ENCODE measurements at places on chromosomes 6 and 20.
A peak's percentile ranks its signal among the peaks of the same experiment; 100 is the strongest.

DNA sequence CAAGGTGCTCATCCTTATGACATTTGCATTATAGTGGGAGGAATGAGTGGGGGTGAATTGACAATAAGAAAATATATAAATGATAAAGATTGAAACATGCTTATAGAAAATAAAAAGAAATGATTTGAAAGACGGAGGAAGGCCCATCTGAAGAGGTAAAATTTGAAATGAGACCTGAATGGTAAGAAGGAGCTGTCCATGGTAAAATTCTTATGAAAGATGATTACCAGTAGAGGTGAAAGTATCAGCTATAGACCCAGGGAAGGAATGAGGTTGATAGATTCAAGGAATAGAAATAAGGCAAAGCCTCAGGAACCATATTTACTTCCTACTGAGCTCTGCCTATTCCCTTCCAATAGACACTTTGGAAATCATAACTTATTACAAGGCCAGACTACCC lies 149.7 kb downstream of the HTR1B start:
- H3K4me1 ChIP-seq, result peaks cover 2% of the 10 kb centered on the region
- H3K4me3 ChIP-seq, result no peak overlapping the region
- H3K27ac ChIP-seq, result no peak overlapping the region
- DNase-seq, result no peak
- H3K27me3 ChIP-seq, result no peaks in the 10 kb centered on the region
- no peaks in the 10 kb centered on the region for H3K36me3 ChIP-seq

- H3K27me3 ChIP-seq, result no peaks in the 10 kb centered on the region
- H3K4me1 ChIP-seq, result no peaks in the 10 kb centered on the region
- no peaks in the 10 kb centered on the region for H3K36me3 ChIP-seq
- no peak for DNase-seq
Measured at GRCh38 chr6:100269189-100269588, 195.5 kb downstream of the SIM1 start.

GRCh38 chr6:107319906-107320530 lies 139.3 kb downstream of the PDSS2 start:
- no peak overlapping the region for H3K4me3 ChIP-seq
- H3K27ac ChIP-seq, result no peak overlapping the region
- H3K4me1 ChIP-seq, result peaks cover 11% of the 10 kb centered on the region
- no peak for DNase-seq
- no peaks in the 10 kb centered on the region for H3K27me3 ChIP-seq
- no peaks in the 10 kb centered on the region for H3K36me3 ChIP-seq

DNA sequence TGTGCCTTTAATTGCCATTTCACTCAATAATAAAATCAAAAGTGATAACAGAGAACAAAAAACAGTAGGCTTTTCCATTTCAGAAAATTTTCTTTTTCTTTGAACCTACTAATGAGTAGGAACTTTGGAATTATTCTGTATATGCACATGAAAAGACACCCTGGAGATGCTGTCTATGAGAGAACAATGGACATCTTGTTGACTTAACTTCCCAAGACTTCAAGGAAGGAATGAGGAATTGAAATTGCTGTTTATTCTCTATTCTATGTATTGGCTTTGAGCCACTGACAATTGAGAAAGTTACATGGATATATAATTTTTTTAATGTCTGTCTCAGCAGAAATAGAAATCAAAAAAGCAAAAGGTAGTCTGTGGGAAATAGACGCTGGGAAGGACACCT lies 98.6 kb upstream of the PCSK2 start:
- no peak for DNase-seq
- H3K27ac ChIP-seq, result no peak overlapping the region
- no peaks in the 10 kb centered on the region for H3K4me1 ChIP-seq
- no peaks in the 10 kb centered on the region for H3K36me3 ChIP-seq
- no peak overlapping the region for H3K4me3 ChIP-seq
- H3K27me3 ChIP-seq, result peaks cover 5% of the 10 kb centered on the region

DNA sequence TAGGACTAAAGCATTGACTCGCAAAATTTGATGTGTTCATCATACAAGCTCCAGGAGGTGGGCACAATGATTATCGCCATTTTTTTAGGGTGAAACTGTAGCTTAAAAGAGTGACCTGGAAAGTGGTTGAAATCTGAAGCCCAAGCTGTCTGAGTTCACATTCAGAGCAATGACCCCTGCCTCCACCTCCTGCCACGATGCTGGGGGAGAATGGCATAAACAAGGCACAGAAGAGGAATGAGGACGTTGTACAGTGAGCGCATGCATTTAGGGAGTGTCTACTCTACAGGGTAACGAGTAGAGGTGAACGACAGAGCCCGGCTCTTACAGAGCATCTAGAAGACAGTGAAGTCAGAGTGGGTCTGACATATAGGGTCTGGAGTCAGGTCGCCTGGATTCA lies 37.2 kb downstream of the CNKSR3 start:
- H3K27me3 ChIP-seq, result no peaks in the 10 kb centered on the region
- H3K4me3 ChIP-seq, result no peak overlapping the region
- no peak for DNase-seq
- H3K27ac ChIP-seq, result peak overlapping the region; percentile 2
- H3K36me3 ChIP-seq, result peaks cover 14% of the 10 kb centered on the region
- H3K4me1 ChIP-seq, result peaks cover 9% of the 10 kb centered on the region

- H3K27ac ChIP-seq, result no peak overlapping the region
- no peak for DNase-seq
- no peak overlapping the region for H3K4me3 ChIP-seq
- H3K27me3 ChIP-seq, result no peaks in the 10 kb centered on the region
- H3K4me1 ChIP-seq, result no peaks in the 10 kb centered on the region
- H3K36me3 ChIP-seq, result peaks cover 17% of the 10 kb centered on the region
Measured at GRCh38 chr20:63939061-63939935, 16.9 kb downstream of the UCKL1 start.

GRCh38 chr6:104462811-104463599 lies 396.7 kb downstream of the HACE1 start:
- H3K4me3 ChIP-seq, result no peak overlapping the region
- no peak overlapping the region for H3K27ac ChIP-seq
- DNase-seq, result no peak

GRCh38 chr20:19990850-19991249 lies 26.3 kb upstream of the NAA20 start:
- peaks cover 11% of the 10 kb centered on the region for H3K4me1 ChIP-seq
- H3K36me3 ChIP-seq, result peaks cover 3% of the 10 kb centered on the region
- DNase-seq, result no peak
- no peak overlapping the region for H3K27ac ChIP-seq
- no peaks in the 10 kb centered on the region for H3K27me3 ChIP-seq
- H3K4me3 ChIP-seq, result no peak overlapping the region

- H3K4me3 ChIP-seq, result no peak overlapping the region
- no peaks in the 10 kb centered on the region for H3K27me3 ChIP-seq
- no peaks in the 10 kb centered on the region for H3K36me3 ChIP-seq
- DNase-seq, result no peak
Measured at GRCh38 chr6:24858177-24858653, 59.5 kb upstream of the ARMH2 start.

GRCh38 chr6:5078121-5078669 lies 6.9 kb upstream of the PPP1R3G start:
- no peaks in the 10 kb centered on the region for H3K36me3 ChIP-seq
- H3K4me3 ChIP-seq, result no peak overlapping the region
- no peak overlapping the region for H3K27ac ChIP-seq
- H3K4me1 ChIP-seq, result no peaks in the 10 kb centered on the region

GRCh38 chr20:17648791-17649730 lies 33.0 kb downstream of the RRBP1 start:
- H3K36me3 ChIP-seq, result peaks cover 5% of the 10 kb centered on the region
- DNase-seq, result no peak
- no peaks in the 10 kb centered on the region for H3K27me3 ChIP-seq
- H3K4me1 ChIP-seq, result peaks cover 19% of the 10 kb centered on the region
- H3K4me3 ChIP-seq, result no peak overlapping the region

DNA sequence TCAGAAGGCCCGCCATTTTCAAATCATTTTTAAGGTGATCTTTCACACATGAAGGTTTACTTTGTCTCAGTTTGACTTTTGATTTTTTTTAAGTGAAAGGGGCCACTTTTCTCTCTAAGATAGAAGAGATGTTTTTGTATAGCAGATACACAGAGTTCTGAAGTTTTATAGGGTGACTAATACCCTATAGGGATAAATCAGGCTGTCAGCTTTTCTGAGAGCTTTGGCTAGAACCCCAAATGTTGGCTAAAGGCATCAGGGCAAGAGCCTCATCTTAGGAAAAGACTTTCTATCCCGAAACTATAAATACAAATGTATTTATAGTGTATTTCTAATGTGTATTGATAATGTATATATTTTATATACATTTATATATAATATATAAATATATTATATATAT lies 181.4 kb downstream of the TBX18 start:
- H3K27me3 ChIP-seq, result no peaks in the 10 kb centered on the region
- DNase-seq, result no peak
- H3K27ac ChIP-seq, result no peak overlapping the region
- no peak overlapping the region for H3K4me3 ChIP-seq
- peaks cover 6% of the 10 kb centered on the region for H3K4me1 ChIP-seq

GRCh38 chr20:42340368-42340767 lies 722.2 kb upstream of the CHD6 start:
- H3K27me3 ChIP-seq, result no peaks in the 10 kb centered on the region
- H3K4me3 ChIP-seq, result no peak overlapping the region
- H3K36me3 ChIP-seq, result peaks cover 3% of the 10 kb centered on the region
- DNase-seq, result no peak
- H3K27ac ChIP-seq, result no peak overlapping the region
- H3K4me1 ChIP-seq, result no peaks in the 10 kb centered on the region

- H3K27me3 ChIP-seq, result peaks cover 22% of the 10 kb centered on the region
- no peaks in the 10 kb centered on the region for H3K4me1 ChIP-seq
- DNase-seq, result no peak
- no peaks in the 10 kb centered on the region for H3K36me3 ChIP-seq
- no peak overlapping the region for H3K4me3 ChIP-seq
Measured at GRCh38 chr20:33325350-33325749, 42.3 kb downstream of the BPIFB1 start.

GRCh38 chr6:113147544-113147943 lies 709.6 kb upstream of the MARCKS start:
- no peak overlapping the region for H3K4me3 ChIP-seq
- no peaks in the 10 kb centered on the region for H3K27me3 ChIP-seq
- no peak for DNase-seq
- H3K4me1 ChIP-seq, result peaks cover 1% of the 10 kb centered on the region
- no peak overlapping the region for H3K27ac ChIP-seq

- no peaks in the 10 kb centered on the region for H3K27me3 ChIP-seq
- H3K4me1 ChIP-seq, result peaks cover 17% of the 10 kb centered on the region
- H3K36me3 ChIP-seq, result no peaks in the 10 kb centered on the region
- no peak for DNase-seq
Measured at GRCh38 chr6:89542081-89542857, 96.3 kb downstream of the LYRM2 start.

- H3K27ac ChIP-seq, result no peak overlapping the region
- H3K36me3 ChIP-seq, result peaks cover 3% of the 10 kb centered on the region
- DNase-seq, result no peak
Measured at GRCh38 chr6:135306166-135306565, 125.1 kb downstream of the MYB start.

- H3K4me3 ChIP-seq, result peak overlapping the region; percentile 23
- no peak for DNase-seq
- H3K4me1 ChIP-seq, result peaks cover 3% of the 10 kb centered on the region
Measured at GRCh38 chr6:108850669-108851465, 2.6 kb downstream of the ARMC2 start.

- H3K4me1 ChIP-seq, result peaks cover 1% of the 10 kb centered on the region
- peaks cover 2% of the 10 kb centered on the region for H3K36me3 ChIP-seq
- no peaks in the 10 kb centered on the region for H3K27me3 ChIP-seq
Measured at GRCh38 chr6:7316658-7317533, 3.9 kb upstream of the SSR1 start.

DNA sequence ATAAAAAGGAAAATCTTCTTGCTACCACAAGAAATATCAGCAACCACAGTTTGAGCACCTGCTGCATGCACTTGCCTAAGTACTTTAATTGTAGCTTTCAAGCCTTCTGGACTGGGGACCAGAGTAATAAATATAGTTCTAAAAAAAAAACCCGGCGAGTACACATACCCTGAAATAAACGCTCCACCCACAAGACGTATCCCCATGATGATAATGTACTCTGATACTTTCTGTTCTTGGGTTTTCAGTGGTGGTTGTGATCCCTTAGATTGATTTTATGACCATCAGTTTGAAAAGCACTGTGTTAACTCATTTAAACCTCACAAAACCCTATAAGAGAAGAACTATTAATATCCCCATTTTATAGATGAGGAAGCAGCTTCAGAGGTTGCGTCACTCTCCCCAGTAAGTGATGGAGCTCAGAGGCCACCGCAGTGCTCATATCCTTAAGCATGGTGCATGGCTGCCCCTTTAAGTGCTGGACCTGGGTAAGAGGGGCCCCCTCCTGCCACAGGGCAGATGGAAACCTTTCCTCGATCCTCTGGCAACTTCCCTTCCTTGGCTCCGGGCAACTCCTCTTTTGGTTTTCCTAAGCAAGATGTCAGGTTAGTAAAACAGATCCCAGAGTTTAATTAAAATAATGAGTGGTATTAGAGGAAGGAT lies 67.3 kb downstream of the KCNB1 start:
- H3K4me3 ChIP-seq, result no peak overlapping the region
- H3K27me3 ChIP-seq, result peaks cover 15% of the 10 kb centered on the region
- no peaks in the 10 kb centered on the region for H3K36me3 ChIP-seq
- H3K4me1 ChIP-seq, result peaks cover 10% of the 10 kb centered on the region

DNA sequence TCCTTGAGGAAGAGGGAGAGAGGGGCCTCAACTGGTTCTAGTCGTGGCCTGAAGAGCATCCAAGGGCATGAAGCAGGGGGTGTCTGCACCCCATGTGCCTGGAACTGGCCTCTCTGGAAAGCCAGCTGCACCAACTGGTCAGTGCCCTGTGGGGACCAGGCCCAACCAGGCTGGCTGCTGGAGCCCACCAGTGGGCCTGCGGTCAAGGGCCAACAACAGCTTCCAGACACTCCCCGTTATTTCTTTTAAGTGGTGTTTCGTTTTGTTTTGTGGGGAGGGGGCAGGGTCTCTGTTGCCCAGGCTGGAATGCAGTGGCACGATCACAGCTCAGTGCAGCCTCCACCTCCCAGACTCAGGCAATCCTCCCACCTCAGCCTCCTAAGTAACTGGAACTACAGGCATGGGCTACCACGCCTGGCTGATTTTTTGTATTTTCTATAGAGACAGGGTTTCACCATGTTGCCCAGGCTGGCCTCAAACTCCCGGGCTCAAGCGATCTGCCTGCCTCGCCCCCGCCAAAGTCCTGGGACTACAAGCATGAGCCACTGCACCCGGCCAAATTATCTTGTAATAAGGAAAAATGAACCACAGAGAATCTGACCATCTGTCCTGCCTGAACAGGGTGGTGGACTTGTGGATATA lies 11.9 kb upstream of the C20orf144 start:
- H3K27ac ChIP-seq, result peak overlapping the region; percentile 4
- peaks cover 59% of the 10 kb centered on the region for H3K4me1 ChIP-seq
- DNase-seq, result no peak
- peaks cover 12% of the 10 kb centered on the region for H3K36me3 ChIP-seq
